ENCODE measurements at places on chromosomes 5 and 9. TPM values are rescaled to one million over a fixed set of nuclear protein-coding genes. Genes with fewer than 3 reads are reported as not detected.
A peak's percentile ranks its signal among the peaks of the same experiment; 100 is the strongest.

Gene FBN2
- 31.9 TPM for total RNA-seq

Gene FOXD4L4
- not detected for total RNA-seq

Gene GOLGA2
- 75.8 TPM for total RNA-seq

- no peak for DNase-seq
These were observed 189.2 kb upstream of the TBC1D2 start for GRCh38 chr9:98444601-98445000.

- DNase-seq = no peak
These were observed 508.6 kb upstream of the FAM174A start for GRCh38 chr5:100026606-100027005.

GRCh38 chr9:14722391-14723035, at the start of gene CER1:
TSS of gene CER1 (minus strand) at chr9:14722733. CDS start at chr9:14722672, 61 bp downstream.
- DNase-seq = no peak

- DNase-seq = no peak
These were observed 153.9 kb downstream of the GPBP1 start for GRCh38 chr5:57327561-57328367.

DNA sequence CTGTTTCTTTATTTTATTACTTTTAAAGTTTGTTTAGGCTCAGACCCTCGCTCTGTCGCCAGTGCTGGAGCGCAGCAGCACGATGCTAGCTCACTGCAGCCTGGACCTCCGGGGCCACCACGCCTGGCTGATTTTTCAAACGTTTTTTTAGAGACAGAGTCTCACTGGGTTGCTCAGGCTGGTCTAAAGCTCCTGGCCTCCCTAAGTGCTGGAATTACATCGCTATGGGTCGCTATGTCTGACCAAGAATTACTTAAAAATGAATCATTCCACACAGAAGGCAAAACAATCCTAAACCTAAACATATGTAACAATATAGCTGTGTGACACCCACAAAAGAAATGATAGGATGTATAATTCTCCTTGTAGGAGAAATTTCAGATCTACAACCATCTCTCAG, 86.9 kb upstream of the SIMC1 start:
- peak; percentile 21 for DNase-seq

DNA sequence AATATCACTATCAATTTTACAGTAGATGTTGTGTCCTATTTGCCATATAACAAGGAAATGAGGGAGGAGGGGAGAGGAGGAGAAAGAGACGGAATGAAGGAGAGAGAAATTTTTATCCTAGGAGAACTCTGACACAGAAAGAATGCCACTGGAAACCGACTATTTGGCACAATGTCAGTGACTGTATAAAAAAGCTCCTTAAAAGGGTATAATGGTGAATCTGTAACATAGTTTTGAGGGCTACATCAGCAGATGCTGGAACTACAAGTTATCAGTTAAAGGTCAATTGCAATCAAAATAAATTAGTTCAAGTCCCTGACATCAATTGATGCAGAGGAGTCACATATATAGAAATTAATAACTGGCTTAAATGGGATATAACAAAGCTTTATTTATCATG, 5.7 kb downstream of the EDIL3 start:
- DNase-seq = no peak

GRCh38 chr5:172669386-172670004, 28.4 kb downstream of the NEURL1B start:
- DNase-seq = no peak

- DNase-seq = no peak
These were observed 112.3 kb downstream of the SMARCA2 start for GRCh38 chr9:2127486-2127885.
